ENCODE measurements at places on chromosomes 4 and X. TPM values are rescaled to one million over a fixed set of nuclear protein-coding genes. Genes with fewer than 3 reads are reported as not detected.

DNA sequence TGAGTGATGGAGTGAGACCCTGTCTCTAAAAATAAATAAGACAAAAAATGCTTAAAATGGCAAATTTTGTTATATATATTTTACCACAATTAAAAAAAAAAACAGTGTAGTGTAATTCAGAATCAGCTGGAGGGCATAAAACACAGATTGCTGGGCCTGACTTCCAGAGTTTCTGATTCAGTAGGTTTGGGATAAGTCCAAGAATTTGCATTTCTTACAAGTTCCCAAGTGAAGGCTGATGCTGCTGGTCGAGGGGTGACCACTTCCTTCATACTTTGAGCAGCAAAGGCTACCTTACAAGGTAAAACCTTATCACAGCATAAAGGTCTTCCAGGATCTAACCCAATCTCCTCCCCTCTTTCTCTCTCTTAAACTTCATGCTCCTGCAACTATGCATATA is 40.7 kb downstream of the KLHL8 start:
- no peaks in the 10 kb centered on the region for H3K4me1 ChIP-seq
- H3K27ac ChIP-seq, result no peak overlapping the region
- H3K27me3 ChIP-seq, result no peaks in the 10 kb centered on the region
- no peak overlapping the region for H3K4me3 ChIP-seq

DNA sequence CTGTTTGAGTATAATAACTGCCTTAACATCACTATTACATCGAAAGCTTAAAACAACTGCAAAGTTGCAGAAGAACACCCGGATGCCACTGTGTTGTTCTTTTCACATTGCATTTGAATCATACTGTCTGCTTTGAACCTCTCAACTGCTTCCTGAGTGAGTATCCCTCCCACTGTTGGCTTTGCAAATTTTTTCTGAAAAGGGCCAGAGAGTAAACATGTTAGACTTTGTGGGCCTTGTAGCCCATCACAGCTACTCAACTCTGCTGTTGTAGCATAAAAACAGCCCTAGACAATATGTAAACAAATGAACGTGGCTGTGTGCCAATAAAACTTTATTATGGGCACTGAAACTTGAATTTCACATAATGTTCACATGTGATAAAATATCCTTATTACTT is 76.1 kb downstream of the NSG1 start:
- peaks cover 56% of the 10 kb centered on the region for H3K36me3 ChIP-seq
- no peaks in the 10 kb centered on the region for H3K27me3 ChIP-seq
- H3K27ac ChIP-seq, result no peak overlapping the region
- H3K4me3 ChIP-seq, result no peak overlapping the region
- H3K4me1 ChIP-seq, result peaks cover 13% of the 10 kb centered on the region
- no peak for DNase-seq

DNA sequence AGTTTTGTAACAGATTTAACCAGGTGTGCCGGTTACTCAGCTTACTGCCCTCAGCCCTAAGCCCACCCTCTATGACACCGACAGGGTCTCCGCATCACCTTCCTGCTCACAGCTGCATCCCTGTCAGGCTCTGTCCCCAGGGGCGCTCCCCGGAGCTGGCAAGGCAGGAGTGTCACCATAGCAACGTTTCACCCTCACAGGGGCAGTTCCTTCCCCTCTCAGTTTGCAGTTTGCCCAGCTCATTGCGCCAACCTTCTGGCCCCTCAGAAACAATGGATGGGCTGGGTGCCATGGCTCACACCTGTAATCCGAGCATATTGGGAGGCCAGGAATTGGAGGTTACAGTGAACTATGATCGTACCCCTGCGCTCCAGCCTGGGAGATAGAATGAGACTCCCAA is 42.6 kb downstream of the RGS12 start:
- H3K4me1 ChIP-seq, result no peaks in the 10 kb centered on the region
- DNase-seq, result no peak
- no peak overlapping the region for H3K4me3 ChIP-seq
- no peaks in the 10 kb centered on the region for H3K36me3 ChIP-seq
- no peak overlapping the region for H3K27ac ChIP-seq
- no peaks in the 10 kb centered on the region for H3K27me3 ChIP-seq

DNA sequence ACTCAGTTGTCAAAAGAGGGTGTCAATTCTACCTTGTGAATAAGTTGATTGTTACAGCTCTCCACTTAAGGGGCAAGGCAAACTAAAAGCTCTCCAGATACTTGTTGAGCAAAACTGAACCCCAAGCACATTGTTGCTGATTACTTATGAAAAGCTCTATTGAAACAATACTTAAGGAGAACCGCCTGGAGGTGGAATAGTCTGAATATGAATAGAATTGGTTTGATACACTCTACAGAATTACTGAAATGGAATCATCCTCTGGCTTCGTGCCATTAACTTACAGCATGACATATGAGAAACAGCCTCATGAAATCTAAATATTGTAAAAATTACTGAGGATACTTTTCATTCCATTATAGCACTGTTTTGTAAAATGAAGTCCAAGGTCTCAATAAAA is 127.0 kb upstream of the SH3RF1 start:
- DNase-seq, result no peak
- no peaks in the 10 kb centered on the region for H3K27me3 ChIP-seq
- H3K4me3 ChIP-seq, result no peak overlapping the region
- H3K27ac ChIP-seq, result no peak overlapping the region
- H3K36me3 ChIP-seq, result peaks cover 21% of the 10 kb centered on the region

DNA sequence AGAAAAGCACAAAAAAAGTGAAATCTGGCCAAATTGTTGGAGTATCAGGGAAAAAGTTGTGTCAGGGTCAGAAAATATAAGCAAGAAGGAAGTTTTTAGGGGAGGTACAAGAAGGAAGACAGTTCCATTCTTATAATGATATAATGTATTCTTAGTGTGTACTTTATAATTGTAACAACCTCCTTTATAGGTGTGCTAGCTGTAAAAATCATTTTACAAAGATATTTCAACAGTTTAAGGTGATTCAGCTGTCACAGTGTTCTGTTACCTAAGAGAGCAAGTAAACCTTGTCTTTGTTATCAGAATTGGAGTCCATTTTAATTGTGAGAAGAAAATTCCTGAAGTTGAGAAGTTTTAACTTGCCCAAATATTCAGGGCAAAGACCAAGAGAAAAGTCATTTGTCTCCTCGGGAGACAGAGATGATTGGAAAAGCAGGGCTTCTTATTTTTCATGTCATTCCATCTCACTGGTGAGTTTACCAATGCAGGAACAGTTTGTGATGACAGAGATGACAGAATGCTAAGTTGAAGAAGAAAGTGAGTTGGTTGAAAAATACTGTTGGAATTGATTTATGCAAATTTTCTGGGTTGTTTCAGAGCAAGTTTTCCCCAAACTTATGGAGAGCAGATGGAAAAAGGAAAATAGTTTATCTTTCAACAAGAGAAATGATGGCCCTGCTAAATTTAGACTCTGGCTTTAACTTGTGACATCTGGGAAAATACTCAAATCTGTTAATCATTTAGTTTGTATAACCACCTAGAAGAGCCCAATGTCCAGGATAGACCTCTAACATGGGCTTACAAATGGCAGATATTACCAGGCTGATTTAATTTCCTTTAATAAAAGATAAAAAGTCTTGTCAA is 14.8 kb downstream of the INTS6L start:
- H3K4me1 ChIP-seq, result no peaks in the 10 kb centered on the region
- H3K36me3 ChIP-seq, result no peaks in the 10 kb centered on the region
- no peak overlapping the region for H3K4me3 ChIP-seq
- no peak overlapping the region for H3K27ac ChIP-seq

DNA sequence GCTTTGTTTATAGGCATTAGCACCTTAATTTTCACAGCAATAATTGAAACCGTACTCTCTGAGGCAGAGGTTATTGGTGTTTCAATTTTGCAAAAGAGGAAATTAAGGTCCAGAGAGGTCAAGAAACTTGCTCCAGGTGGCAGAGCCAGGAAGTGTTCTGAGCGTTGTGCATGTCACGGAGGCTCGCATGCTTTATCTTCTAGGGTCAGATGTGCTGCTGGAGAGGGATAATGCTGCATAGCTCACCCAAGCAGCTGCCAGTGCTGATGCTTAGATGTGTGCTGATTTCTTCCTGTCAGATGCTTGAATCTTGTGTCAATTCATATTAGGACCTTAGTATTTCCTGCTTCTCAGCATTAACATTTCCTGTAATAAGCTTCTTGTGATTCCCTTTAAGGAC is 13.0 kb upstream of the FGF5 start:
- DNase-seq, result no peak
- no peaks in the 10 kb centered on the region for H3K36me3 ChIP-seq
- H3K4me1 ChIP-seq, result no peaks in the 10 kb centered on the region
- H3K27ac ChIP-seq, result no peak overlapping the region
- peaks cover 23% of the 10 kb centered on the region for H3K27me3 ChIP-seq

DNA sequence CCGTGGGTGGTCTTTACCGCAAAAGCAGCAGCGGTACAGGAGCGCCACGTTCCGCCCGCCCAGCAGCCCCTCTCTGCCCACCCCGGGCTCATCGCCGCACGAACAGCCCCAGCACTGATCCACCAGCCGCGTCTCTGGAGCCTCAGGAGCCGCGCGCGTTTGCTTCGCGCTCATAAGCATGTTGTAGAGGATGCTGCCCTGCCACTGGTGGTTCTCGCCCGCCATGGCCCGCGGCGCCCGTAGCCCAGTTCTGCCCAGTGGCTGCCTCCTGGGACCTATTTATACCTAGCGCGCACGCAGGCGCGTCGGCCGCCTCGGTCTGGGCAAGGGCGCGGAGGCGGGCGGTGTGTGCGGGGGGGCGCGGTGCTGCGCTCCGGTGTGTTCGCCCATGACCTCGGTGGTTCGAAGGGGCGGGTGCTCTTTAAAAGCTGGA is at the start of gene NR0B1:
Gene NR0B1 (minus strand): TSS at position 252 of the 433 bp plus-strand sequence. CDS start 27 bp downstream, at position 225.
- peaks cover 12% of the 10 kb centered on the region for H3K27me3 ChIP-seq
- H3K27ac ChIP-seq, result no peak within 1 kb of the TSS
- no peaks in the 10 kb centered on the region for H3K36me3 ChIP-seq
- peak; percentile 41 for DNase-seq

DNA sequence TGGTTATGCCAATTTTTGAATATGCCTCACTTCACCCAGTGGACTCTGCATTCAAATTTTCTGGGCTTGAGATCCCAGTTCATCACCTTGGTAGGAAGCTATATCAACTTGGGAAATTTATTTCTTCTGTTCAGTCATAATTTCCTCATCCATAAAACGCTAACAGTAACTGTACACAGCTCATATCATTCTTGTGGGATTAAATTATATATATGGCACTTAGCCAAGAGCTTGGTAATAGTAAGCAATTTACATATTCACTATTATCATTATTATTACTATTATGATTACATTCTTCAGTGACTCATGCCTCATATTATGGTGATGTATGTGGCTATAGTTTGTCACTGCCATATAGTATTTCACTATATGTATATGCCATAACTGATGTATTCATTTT is 177.6 kb downstream of the CPE start:
- H3K36me3 ChIP-seq, result no peaks in the 10 kb centered on the region
- no peaks in the 10 kb centered on the region for H3K27me3 ChIP-seq
- H3K4me3 ChIP-seq, result no peak overlapping the region
- DNase-seq, result no peak
- no peaks in the 10 kb centered on the region for H3K4me1 ChIP-seq

DNA sequence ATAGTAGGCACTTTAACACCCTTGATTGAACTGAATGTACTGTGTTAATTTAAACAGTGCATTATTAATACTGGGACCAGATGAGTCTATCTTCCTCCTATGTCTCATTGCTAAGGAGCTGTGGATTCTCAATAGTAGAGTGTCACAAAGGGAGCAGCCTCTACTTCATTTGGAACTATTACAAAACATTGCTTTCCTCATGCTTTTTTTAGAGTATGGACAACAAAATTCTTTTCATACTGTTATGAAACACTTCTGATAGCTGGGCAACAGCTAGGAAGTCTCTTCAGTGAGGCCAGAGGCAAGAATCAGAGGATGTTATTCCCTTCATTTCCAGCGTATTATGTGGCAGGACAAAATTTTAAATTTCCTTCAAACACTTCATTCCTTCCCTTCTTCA is 160.8 kb downstream of the FBXO8 start:
- H3K27me3 ChIP-seq, result peaks cover 6% of the 10 kb centered on the region
- H3K4me1 ChIP-seq, result no peaks in the 10 kb centered on the region
- H3K36me3 ChIP-seq, result no peaks in the 10 kb centered on the region
- DNase-seq, result no peak
- no peak overlapping the region for H3K27ac ChIP-seq

- H3K36me3 ChIP-seq, result peaks cover 44% of the 10 kb centered on the region
- DNase-seq, result no peak
- no peak overlapping the region for H3K4me3 ChIP-seq
- H3K27ac ChIP-seq, result no peak overlapping the region
- no peaks in the 10 kb centered on the region for H3K4me1 ChIP-seq
Measured at GRCh38 chrX:101028562-101028961, 23.3 kb downstream of the TRMT2B start.

DNA sequence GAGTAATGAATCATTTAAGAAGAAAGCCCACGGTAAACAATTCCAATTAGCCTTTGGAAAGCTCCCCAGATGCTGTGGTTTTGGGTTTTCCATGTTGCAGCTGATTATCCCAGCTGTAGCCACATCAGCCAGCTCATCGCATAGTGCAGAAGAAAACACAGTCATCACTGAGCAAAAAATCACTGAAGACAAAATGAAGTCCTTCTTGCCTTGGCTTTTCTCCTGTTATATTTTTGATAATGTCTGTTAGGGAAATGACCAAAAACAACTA is 193.0 kb upstream of the C1QTNF7 start:
- no peaks in the 10 kb centered on the region for H3K27me3 ChIP-seq
- H3K4me3 ChIP-seq, result no peak overlapping the region
- no peaks in the 10 kb centered on the region for H3K36me3 ChIP-seq
- DNase-seq, result no peak
- H3K27ac ChIP-seq, result peak overlapping the region; percentile 73

GRCh38 chr4:99002279-99002678 is 6.8 kb downstream of the METAP1 start:
- H3K27me3 ChIP-seq, result no peaks in the 10 kb centered on the region
- no peak overlapping the region for H3K27ac ChIP-seq
- DNase-seq, result no peak
- peaks cover 4% of the 10 kb centered on the region for H3K36me3 ChIP-seq
- H3K4me3 ChIP-seq, result no peak overlapping the region

GRCh38 chr4:69239557-69240168 is 25.1 kb upstream of the UGT2B11 start:
- no peak for DNase-seq
- no peaks in the 10 kb centered on the region for H3K27me3 ChIP-seq
- H3K36me3 ChIP-seq, result no peaks in the 10 kb centered on the region
- H3K27ac ChIP-seq, result no peak overlapping the region
- no peak overlapping the region for H3K4me3 ChIP-seq
- H3K4me1 ChIP-seq, result no peaks in the 10 kb centered on the region

GRCh38 chrX:115913575-115913974 is 257.0 kb upstream of the AGTR2 start:
- H3K4me1 ChIP-seq, result no peaks in the 10 kb centered on the region
- no peak overlapping the region for H3K27ac ChIP-seq
- H3K4me3 ChIP-seq, result no peak overlapping the region
- H3K27me3 ChIP-seq, result no peaks in the 10 kb centered on the region
- no peaks in the 10 kb centered on the region for H3K36me3 ChIP-seq
- DNase-seq, result no peak

Gene AWAT2
- not detected for total RNA-seq

Gene RTL9
- not detected for total RNA-seq

Gene L1CAM
- total RNA-seq, result 2.7 TPM

Gene TEX13C
- total RNA-seq, result not detected

Gene BRS3
- total RNA-seq, result not detected

Gene CCSER1
- 25.1 TPM for total RNA-seq

Gene VCX2
- total RNA-seq, result not detected

Gene EREG
- not detected for total RNA-seq

Gene YIPF6
- 47.2 TPM for total RNA-seq

Gene CCNB3
- total RNA-seq, result not detected

Gene RAB9B
- total RNA-seq, result 4.5 TPM

Gene CPZ
- 13.2 TPM for total RNA-seq

Measured in stomach (tissue), 19 donors.